ENCODE measurements at places on chromosomes 13 and 19.
A peak's percentile ranks its signal among the peaks of the same experiment; 100 is the strongest.

DNA sequence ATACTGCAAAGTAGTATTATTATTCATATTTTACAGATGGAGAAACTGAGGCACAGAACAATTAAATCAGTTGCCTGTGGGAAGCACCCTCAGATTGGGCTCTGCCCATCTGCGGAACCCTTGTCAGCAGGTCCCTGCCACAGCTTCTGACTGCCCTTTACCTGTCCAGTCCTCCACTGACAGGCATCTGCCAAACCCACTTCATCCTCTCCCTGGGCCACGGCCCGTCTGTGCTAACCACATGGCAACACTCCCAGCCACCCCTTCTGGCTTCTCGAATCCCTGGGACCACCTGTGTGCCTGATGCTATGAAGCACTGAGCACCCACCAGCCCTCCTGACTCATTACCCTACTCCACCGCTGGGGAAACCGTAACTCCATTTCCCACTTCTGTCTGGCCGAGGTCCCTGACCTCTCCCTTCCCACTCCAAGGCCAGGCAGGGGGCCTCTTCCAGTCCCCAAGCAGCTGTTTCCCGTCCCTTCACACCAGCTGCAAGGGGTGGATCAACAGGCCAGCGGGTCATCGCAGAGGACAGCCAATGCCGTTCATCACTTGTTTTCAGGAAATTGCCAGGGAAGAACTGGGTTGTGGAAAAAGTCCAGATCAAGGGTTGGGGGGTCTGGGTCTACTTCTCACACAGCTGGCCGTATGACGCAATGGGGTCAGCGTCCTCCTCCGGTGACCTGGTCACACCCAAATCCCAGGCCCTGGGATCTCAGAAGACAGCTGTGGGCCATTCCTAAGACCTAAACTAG is 2.5 kb downstream of the KANK3 start:
- no peak for DNase-seq

GRCh38 chr13:45231722-45232121 is 30.9 kb upstream of the KCTD4 start:
- no peak for DNase-seq

- no peak for DNase-seq
Observed at GRCh38 chr13:98541701-98542203, 35.2 kb downstream of the STK24 start.

- DNase-seq, result no peak
Observed at GRCh38 chr13:33037673-33038072, 21.4 kb downstream of the KL start.

DNA sequence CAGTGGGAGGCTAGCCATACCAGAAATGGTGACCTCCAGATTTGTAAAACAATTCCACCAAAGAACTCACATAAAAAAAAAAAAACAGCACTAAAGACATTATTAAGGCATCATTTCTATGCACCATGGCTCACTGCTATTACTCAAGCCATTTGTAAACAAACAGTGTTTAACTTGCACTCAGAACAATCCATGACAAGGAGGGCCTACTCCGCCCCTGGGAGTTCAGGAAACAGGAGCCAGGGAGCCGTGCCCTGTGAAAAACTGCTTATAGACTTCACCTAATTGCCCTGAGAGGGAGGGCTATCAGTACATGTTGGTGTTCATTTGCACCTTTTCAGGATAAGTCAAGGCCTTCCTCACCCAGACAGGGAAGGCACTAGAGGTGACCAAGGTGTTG is 103.2 kb downstream of the ZNF429 start:
- no peak for DNase-seq

DNA sequence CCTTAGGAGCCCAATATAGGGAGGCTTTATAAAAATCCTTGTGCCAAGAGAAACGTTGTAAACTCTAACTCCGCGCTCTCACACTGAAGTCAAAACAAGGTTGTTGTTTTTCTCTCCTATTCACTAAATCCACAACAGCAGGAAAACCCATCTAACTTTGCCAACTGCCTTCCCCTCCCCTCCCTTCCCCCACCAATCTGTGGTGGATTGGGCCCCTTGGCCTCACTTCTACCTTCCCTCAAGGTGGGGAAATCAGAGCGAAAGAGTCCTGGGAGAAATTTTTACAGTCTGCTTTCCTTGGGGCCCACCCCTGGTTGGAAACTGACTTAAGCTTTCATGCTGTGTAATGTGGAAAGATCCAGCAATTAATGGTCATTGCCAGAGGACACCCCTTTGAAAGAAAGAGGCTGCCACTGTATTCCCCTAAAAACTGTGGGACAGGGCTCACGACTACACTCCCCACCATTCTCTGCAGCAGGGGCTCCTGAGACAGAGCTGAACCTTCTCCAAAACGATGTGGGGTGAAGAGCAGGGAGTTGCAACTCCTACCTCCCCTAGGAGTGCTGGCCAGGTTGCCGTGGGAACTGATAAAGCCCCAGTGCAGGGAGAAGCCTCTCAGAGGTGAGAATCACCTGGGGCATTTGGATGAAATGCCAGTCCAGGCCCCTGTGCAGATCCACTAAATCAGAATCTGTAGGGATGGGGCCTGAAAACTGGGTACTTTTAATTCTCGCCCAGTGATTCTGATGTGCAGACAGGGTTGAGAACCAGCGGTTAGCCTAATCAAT is 1.1 kb downstream of the DHRS12 start:
- no peak for DNase-seq

DNA sequence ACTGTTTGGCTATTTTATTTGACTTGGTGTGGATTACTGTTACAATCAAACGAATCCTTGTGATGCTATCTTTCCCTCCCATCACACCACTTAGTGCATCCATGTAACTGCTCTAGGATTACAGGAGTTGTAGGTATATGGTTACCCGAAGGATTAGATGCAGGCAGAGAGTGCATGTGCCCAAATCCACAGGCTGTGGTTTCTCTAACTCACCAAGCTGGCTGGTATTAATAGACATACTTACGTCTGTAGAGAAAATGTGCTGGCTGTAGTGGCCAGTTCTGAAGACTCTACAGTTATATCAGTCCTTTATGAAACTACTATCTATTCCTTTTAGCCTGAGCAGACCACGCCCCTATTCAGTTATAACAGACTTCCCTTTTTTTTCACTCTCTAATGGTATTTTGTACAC is 1.1 kb upstream of the HMGB1 start:
- no peak for DNase-seq

GRCh38 chr13:95447814-95448213 is 104.7 kb upstream of the CLDN10 start:
- DNase-seq, result peak; percentile 51

DNA sequence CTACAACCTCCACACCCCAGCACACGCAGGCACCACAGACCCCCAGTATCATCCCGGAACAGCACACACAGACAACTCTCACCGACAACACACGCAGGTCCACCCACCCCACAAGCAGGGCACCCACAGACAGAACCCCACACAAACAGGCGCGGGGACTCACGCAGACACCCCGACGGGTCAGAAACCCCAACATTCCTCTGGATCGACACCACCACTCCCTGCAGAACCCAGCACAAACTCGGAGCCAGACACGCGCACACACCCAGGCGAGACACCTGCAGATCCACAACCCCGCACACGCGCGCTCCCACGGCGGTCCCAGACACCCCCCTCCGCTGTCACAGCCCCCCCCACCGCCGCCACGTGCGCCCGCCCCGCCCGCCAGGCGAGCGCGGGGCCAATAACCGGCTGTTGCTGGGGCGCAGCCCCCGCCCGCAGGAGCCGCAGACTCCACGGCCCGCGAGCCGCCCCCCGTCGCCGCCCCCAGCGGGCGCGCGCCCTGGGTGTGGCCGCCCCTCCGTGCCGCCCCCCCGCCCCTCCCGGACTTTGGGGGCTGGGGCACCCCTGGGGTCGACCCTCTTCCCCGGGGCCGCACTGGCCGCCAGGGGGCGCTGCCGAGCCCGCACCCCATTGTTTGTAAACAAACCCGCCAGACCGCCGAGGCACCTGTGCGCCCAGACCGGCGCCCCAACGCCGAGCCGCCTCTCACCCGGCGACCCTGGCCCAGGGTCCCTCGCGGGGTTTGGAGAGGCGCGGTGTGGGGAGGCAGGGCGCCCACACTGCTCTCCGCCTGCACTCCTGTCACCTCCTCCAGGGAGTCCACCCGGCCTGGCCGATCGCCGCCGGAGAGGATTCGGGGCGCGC is 712 bp downstream of the BBC3 start:
- DNase-seq, result no peak

DNA sequence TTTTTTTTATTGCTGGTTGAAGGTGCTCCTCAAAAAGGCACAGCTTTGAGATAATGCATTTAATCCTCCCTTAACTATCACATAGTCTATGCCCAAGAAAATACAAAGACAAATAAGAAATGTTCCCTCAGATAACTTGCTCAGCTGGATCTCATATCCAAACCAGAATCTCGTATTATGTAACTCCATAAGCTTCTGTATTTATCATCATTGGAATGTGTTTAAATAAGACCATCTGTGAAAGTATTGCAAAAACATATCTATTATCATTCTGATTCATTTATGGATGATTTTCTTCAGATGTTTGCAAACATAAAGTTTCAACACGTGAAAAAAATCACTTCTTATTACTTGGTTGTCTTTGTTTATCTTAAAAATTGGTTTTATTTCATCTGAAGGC is 190.9 kb downstream of the IRS2 start:
- no peak for DNase-seq

DNA sequence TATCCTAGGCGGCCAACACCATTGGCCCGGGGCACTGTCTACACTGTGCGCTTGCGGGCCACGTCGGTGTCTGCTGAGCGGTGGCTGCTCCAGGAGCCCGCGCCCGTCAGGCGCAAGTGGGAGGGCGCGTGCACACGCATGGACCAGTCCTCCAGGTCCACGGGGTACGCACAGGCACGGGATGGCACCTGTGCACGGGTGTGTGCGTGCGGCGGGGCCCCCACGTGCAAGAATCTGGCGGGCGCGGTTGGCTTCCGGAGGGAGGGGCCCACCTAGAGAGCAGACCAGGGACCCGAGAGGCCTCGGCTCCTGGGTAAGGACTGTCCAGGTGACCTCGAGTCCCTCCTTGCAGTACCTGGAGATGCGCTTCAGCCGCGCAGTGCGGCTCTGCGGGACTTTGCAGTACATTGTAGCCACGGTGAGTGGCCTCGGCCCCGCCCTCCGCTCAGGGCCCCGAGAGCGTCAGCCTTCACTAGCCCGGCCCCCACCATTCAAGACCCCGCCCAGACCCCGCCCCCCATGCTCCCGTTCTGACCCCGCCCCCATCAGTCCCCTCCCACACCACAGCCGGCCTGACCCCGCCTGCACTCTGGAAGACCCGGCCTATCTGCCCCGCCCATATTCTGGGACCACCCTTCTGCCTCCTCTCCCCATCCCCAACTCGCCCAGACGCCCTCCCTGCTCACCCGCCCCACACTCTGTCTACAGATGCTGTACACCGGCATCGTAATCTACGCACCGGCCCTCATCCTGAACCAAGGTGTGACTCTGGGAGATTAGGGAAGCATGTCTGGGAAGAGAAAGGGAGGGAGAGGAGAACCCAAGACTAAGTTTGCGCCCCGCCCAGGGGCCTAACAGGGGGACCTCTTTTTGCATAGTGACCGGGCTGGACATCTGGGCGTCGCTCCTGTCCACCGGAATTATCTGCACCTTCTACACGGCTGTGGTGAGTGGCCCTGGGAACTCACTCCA is 2.3 kb downstream of the SLC5A5 start:
- no peak for DNase-seq

DNA sequence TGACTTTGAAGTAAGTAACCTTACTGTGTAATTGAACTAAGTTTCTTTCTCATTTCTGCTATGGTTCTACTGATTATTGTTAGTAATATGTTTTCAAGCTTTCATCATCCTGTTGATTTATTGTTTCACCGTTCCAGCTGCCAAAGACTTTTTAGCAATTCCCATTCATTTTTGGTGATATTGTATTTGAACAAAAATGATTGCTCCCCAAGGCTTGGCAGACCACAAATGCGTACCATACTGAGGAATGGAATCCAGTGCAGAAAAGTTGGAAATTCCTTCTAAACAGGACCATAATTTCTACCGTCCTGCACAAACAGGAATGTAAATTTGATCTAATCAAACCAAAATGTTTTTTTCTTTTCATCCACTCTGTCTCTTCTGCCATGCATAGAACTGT is 10.7 kb downstream of the EPSTI1 start:
- no peak for DNase-seq

- no peak for DNase-seq
Observed at GRCh38 chr19:1079566-1080111, 12.7 kb downstream of the ARHGAP45 start.

GRCh38 chr19:41920882-41921576 is 7.2 kb downstream of the ERFL start:
- DNase-seq, result no peak

- DNase-seq, result no peak
Observed at GRCh38 chr19:6568816-6569215, 22.1 kb downstream of the CD70 start.

DNA sequence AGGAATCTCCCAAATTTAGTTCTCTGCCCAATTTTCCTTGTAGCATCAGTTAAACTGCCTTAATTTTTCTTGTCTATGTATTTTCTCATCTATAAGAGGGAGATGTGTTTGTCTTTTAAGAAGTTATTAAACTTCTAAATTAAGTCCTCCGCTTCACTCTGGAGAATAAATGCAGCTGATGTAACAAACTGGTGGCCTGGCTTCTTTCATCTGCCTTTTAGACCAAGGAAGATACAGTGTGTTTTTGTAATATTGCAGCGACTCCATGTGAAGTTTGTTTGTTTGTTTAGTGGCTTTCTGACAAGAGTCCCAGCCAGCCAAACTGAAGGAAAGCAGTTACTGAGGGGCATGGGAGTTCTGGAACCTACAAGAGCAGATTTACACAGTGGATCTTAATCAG is 56.4 kb downstream of the KLF12 start:
- no peak for DNase-seq

DNA sequence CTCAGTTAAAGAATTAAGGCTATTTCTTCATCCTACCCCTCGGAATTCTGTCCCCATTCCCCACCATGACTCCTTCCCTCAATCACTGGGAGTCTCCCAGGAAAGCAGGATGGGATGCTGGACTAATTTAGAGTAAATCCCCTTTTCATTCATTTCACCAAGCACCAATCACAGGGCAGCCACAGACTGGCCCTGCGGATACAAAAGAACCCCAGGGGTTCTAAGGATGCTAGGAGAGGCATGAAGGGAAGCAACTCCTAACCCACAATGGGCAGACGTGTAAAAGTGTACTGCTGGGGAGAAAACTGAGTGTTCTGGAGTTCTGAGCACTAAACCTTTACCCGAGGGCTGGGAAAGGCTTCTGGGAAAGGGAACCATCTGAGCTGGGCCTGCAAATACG is 3.0 kb downstream of the PEPD start:
- no peak for DNase-seq

GRCh38 chr13:49517461-49517860 is 21.7 kb downstream of the PHF11 start:
- DNase-seq, result peak; percentile 19

All from head of caudate nucleus (tissue), 42 donors.